ENCODE measurements at places on chromosomes 12 and 14.

DNA sequence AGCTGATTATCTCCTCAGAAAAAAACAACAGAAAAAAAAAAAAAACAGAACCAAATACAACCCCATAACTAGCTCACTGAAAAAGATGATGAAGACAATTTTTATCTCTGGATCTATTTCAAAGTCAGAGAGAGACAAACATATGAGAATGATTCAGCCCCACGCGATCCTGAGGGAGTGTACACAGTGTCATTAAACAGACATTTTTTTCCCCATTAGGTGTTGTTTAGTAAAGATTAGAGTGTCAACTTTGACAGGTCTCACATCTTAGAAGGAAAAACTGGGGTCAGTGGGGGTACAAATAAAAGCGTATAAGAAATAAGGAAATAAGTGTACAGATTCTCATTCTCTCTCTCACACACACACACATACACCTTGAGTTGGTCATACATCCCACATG, 635.4 kb downstream of the NRXN3 start:
- no peak overlapping the region for H3K4me3 ChIP-seq
- H3K27me3 ChIP-seq, result no peaks in the 10 kb centered on the region
- H3K36me3 ChIP-seq, result no peaks in the 10 kb centered on the region
- H3K4me1 ChIP-seq, result no peaks in the 10 kb centered on the region

- peak overlapping the region; percentile 81 for H3K27ac ChIP-seq
- no peak for DNase-seq
- H3K4me3 ChIP-seq, result no peak overlapping the region
- no peaks in the 10 kb centered on the region for H3K27me3 ChIP-seq
- peaks cover 37% of the 10 kb centered on the region for H3K4me1 ChIP-seq
These were observed 45.5 kb downstream of the ACADS start for GRCh38 chr12:120771097-120771496.

- H3K27me3 ChIP-seq, result no peaks in the 10 kb centered on the region
- no peak overlapping the region for H3K4me3 ChIP-seq
- H3K36me3 ChIP-seq, result peaks cover 4% of the 10 kb centered on the region
- no peak overlapping the region for H3K27ac ChIP-seq
- no peak for DNase-seq
These were observed 109.1 kb downstream of the DAD1 start for GRCh38 chr14:22479776-22480464.

DNA sequence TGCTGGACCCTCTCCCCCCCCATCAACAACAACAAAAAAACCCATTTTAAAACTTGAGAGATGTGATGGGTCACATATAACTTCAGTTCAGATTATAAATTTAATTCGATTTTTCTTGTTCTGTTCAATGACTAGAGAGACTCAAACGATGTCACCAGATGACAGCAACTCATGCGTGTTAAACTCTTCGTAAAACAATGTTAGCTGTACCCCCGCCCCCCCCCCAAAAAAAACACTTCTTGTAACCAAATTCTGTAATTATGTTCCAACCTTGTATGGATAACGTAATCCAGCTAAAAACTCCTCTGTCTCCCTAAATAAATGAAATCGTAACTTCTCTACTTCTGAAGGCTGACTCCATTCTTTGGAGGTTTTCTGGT, 614 bp upstream of the NACA start:
- peaks cover 37% of the 10 kb centered on the region for H3K36me3 ChIP-seq
- DNase-seq, result no peak
- peak overlapping the region; percentile 99 for H3K4me3 ChIP-seq
- H3K27me3 ChIP-seq, result no peaks in the 10 kb centered on the region
- H3K4me1 ChIP-seq, result peaks cover 55% of the 10 kb centered on the region
- H3K27ac ChIP-seq, result peak overlapping the region; percentile 99

Measured in central memory CD8-positive, alpha-beta T cell (primary cell).